ENCODE measurements at places on chromosomes 2 and 18.

DNA sequence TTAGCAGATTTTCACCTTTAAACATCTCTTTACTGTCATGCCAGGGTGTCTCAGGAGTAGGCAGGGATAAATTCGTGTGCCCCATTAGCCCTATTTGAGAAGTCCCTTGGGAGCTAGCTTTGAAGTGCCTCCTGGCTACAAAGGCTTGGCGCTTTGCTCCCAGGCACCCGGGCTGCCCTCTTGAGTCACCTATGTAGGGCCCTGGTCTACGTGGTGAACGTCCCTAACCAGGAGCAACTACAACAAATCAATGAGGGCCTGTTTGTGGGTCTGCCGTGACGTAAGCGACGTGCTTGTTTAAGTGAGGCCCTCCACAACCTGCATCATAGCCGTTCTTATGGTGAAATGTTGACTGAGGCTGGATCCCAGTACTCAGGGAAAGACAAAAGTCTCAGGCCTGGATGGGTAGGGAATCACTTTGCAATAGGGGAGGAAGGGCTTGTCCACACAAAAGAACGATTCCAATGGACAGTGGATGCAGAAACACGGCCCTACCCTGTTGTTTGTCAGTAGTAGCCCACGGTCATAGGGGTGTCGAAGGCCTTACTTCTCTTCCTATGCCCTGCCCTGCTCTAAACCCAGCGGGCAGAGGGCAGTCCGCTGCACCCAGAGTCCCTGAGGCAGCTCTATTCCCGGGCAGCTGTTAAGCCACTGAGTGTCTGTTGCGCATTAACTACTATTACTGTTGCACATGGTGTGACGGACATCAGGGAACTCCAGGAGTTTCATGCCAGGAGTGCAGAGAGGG, 93.9 kb downstream of the INHBB start:
- DNase-seq = no peak

DNA sequence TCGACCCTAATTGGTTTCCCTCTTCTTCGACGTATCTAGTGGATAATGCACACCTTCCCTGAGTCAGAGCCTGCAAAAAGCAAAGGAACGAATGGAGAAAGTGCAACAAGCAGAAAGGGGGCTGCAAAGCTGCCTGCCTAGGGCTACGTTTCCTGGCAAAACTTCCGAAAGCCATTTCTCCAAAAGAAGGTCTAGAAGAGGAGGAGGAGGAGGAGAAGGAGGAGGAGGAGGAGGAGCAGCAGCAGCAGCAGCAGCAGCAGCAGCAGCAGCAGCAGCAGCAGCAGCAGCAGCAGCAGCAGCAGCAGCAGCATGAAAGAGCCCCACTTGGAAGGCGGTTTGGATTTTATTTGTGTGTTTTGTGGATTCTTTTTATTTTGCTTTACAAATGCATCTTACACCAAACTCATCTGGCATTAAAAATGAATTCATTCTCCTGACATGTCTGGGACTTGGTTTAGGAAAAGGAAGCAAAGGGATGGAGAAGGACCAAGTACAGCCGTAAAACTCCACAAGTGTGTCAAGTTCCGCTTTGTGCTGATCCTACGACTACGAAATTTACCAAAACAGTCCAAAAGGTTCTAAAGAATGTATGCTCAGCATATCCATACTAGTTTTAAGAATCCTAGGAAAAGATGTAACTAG, 2.0 kb downstream of the TCF4 start:
- no peak for DNase-seq

DNA sequence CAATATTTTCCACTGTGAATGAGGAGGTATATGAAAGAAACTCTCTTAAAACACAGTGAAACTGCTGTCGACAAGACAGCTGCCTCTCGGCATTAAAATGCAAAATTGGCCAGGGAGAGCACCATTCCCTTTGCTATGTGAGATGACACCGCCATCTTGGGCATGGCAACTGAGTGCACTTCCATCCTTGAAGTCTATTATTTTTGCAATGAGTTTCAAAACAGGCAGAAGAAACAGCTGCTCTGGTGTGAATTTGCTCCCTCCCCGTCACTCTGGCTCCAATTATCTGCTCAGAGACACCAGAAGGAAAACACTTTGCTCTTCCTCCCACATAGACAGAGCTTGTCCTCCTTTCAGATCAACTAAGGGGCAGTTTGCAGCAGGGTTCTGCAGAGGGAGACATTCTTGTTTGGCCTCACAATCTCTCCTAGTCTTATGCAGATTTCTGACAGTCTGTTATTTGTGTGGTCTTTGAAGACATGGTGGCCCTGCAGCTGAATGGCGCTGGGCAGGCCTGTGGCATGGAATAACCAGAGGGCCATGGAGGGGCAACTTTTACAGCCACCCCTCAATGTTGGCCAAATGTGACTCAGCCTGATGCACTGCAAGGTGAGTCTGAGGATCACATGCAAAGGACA, 48.6 kb upstream of the SEC11C start:
- DNase-seq = no peak

GRCh38 chr2:147760984-147761383, 83.8 kb upstream of the ACVR2A start:
- no peak for DNase-seq

GRCh38 chr2:34979148-34979547, 1376.4 kb upstream of the CRIM1 start:
- no peak for DNase-seq
